ENCODE measurements at places on chromosomes 4 and X. TPM values are rescaled to one million over a fixed set of nuclear protein-coding genes. Genes with fewer than 3 reads are reported as not detected.

DNA sequence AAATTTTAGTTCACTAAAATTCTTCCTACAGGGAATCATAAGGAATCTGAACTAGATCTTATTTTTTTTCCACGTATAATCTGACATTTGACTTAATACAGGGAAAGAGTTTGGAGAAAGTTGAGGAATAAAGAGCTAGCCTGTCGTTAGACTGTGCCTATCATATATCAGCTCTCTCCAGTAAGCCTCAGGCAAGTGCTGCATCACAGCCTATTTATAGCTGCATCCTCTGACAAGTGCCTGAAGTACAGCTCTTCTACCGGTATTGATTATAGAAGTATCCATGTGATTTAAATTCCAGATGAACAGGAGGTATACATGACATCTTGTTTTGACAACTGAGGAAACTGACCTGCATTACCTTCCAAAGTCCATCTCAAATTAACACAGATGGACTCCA is 248.9 kb downstream of the TLL1 start:
- no peak for DNase-seq

GRCh38 chr4:38539501-38539900 is 124.5 kb upstream of the KLF3 start:
- DNase-seq, result no peak

DNA sequence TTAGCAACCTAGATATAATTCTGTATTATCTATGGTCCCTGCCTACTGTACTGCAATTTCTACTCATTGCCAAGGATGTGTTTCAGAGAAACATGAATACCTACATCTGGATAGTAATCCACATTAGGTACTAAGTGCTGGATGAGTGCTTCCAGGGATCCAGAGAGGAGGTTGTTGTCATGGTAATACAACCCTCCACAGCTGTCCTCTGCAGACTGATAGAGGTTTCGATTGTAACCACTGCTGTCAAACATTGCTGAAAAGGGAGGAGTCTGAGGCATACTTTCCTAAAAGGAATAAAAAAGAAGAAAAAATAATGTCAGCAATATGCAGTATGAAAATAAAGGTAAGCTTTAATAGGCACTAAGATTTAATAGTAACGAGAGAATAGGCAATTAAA is 12.5 kb downstream of the RASGEF1B start:
- no peak for DNase-seq

GRCh38 chrX:152869972-152870371 is 27.9 kb upstream of the ZNF185 start:
- DNase-seq, result no peak

- no peak for DNase-seq
Observed at GRCh38 chr4:127503111-127503510, 129.6 kb upstream of the INTU start.

Gene ASB9
- total RNA-seq, result 0.28 TPM

DNA sequence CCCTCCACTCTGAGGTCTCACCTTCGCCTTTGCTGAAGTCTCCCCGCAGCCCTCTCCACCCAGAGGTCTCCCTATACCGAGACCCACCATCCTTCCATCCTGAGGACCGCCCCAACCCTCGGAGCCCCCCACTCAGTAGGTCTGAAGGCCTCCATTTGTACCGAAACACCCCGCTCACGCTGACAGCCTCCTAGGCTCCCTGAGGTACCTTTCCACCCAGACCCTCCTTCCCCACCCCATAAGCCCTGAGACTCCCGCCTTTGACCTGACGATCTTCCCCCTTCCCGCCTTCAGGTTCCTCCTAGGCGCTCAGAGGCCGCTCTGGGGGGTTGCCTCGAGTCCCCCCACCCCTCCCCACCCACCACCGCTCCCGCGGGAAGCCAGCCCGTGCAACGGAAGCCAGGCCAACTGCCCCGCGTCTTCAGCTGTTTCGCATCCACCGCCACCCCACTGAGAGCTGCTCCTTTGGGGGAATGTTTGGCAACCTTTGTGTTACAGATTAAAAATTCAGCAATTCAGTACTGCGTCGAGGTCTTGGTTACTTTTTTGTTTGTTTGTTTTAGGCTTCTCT is 5.0 kb downstream of the SOD3 start:
- no peak for DNase-seq

DNA sequence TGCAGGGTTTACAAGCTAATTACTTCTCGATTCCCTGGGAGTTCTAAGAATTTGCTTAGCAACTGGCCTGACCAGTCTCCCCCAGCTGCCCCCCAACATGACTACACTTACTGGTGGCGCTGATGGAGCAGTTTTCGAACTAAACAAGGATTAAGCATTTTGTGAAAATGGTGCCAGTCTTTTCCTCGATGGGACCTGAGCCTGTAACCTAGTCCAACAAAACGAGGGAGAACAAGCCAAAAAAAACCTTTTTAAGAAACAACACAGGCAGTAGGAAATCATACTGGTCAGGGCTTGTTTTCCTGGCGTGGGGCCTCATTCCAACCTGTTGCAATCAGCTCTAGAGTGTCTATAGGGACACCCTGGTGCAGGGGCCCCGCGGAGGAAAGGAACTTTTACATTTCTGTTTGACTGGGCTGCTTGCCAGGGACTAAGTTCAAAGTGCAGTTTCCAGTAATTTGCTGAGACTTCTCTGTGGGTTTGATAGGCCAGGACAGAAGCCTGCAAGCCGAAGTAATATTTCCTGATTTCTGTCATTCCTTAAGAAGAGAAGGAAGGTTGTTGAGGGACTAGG is 158.7 kb downstream of the SPRY1 start:
- no peak for DNase-seq

Gene CWH43
- total RNA-seq, result not detected

- no peak for DNase-seq
Observed at GRCh38 chrX:42746606-42747005, 31.4 kb downstream of the PPP1R2C start.

DNA sequence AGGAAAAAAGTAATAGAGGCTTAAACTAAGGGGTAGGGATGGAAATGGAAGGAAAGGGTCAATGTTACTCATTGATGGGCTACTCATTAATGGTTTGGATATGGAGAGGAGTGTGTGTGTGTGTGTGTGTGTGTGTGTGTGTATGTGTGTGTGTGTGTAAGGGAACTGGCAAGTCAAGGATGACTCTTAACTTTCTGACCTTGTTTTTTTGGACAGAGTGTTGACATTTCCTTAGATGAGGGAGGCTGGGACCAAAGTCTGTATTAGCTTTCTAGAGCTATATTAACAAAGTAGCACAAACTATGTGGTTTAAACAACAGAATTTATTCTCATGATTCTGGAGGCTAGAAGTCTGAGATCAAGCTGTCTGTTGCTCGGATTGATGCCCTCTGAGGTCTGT is 202.7 kb downstream of the GBA3 start:
- DNase-seq, result no peak

Measured in neural crest cell (in vitro differentiated cells).